Esophagus muscularis mucosa (tissue), 4 donors: ENCODE measurements at places on chromosomes 11 and 22.

- DNase-seq, result no peak
Observed at GRCh38 chr11:106989078-106989455, 29.2 kb downstream of the GUCY1A2 start.

- no peak for DNase-seq
Observed at GRCh38 chr11:74288161-74288560, 23.3 kb downstream of the P4HA3 start.

- DNase-seq, result no peak
Observed at GRCh38 chr11:112128483-112129121, 35.3 kb downstream of the IL18 start.

DNA sequence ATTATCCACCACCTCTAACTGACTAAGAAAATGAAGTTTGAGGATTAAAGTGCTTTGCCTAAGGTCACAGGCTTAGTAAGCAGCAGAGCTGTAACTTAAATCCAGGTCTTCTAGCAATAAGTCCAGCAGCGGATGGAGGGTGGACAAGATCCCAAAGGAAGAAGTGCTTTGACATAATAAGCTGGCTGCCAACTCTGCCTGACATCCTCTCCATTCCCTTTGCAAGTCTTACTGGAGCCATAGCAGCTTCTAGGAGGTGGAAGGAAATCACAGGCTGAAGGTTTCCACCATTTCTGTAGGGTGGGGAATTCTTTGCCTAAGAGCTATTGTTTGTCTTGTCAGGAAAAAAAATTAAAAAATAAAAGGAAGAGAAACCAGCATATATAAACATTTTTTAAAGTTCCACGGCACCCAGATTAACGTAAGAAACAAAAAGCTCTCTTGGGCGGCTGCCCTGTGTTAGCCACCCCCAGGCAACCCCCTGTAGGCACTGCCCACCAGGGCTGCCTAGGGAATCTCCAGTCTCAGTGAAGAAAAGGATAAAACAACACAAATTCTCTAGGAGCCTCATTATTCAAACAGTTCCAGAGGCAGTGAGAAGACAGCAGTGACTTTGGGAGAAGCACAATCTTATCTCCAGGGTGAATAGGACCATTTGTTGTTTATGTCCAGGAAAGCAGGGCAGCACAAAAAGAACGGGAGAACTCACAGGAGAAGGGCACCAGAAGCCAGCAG lies 380.8 kb upstream of the CADM1 start:
- no peak for DNase-seq

DNA sequence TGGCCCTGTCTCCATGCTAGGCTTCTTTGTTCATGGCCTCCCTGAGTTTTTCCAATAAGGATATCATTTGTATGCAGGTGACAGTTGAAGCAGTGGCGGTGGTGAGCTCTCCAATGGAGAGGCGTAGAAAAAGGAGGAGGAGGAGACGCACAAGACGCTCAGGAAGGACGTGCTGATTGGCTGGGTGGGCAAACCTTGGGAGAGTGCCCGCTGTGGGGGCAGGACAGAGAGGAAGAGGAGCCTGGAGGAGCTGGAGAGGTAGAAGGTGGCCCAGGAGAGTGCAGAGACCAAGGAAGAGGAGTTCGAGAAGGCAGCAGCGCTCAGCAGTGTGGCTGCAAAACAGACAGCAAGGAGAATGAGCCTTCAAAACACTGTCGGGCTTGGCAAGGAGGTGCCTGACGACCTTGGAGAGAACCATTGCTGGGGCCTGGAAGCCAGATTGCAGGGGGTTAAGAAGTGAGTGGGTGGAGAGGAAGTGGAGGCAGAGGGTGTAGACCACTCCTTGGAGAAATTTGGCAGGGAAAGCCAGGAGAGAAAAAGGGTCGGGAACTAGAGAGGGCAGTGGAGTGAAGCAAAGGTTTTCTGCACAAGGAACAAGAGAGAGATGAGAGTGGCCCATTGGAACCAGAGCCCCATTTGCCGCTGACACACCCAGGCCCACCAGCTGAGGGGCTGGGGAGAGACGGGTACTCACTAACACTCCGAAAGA lies 7.5 kb downstream of the CLCF1 start:
- DNase-seq, result no peak

- no peak for DNase-seq
Observed at GRCh38 chr11:130359419-130359818, 44.7 kb upstream of the ZBTB44 start.

DNA sequence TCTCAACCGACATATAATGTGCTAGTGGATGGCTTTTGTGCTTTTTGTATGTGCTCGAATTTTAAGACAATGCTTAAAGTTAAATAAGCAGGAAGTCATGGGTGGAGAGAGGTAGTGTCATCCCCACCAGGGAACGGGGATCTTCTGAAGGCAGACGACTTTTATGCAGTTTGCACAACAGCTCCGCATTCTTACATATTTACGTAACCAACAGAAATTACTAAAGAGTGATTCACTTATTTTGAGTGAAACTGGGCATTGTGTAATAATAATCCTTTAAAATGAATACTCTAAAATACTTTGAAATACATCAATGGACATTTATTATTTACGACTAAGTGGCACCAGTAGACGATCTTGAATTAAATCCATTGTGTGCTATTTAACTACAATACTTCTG lies 305.1 kb downstream of the CNTN5 start:
- DNase-seq, result no peak

DNA sequence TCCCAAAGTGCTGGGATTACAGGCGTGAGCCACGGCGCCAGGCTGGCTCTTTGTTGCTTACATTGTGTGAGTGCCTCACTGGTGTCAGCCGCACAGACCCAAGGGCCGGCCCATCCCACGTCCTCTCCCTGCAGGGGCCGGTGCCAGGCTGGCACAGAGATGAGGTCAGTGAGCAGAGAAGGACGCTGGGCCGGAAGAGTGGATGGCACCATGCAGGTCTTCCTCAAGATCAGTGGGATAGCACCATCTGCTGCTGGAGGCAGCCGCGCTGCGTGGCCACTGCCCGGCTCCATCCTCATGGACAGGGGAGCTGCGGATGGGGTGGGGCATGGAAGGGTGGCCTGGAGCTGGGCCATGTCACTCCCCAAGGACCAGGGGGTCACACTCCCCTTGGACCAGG lies 22.0 kb upstream of the FGF4 start:
- DNase-seq, result no peak

DNA sequence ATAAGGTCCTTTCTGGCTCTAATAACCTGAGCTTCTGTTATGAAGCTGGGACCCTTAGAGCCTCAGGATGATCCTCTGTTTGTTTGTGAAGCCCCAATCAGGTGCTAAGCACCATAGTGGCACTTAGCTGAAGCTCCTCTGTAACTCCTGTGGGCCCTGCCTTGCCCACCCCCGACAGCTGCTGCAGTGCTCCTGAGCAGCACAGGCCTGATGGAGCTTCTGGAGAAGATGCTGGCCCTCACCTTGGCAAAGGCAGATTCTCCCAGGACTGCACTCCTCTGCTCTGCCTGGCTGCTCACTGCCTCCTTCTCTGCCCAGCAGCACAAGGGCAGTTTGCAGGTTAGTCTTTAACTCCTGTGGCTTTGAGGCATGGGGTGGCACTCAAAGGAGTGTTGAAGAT lies 19.0 kb upstream of the CCDC134 start:
- DNase-seq, result no peak

DNA sequence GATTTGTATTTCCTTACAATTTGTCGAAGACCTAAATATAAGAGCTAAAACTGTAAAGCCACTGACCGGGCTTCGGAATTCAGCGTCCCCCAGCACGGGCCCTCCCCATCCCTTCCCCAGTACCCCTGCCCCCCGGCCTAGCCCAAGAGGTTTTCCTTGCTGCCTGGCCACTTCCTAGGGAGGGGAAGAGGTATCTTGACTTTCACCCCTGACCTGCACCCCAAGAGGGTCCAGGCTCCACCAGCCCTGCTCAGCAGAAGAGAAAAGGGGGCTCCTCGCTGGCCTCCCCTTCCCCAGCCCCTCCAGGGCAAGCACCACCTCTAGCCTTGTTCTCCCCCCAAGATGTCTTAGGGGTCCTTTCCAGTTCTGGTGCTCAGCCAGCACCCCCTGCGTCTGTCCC lies 26.1 kb upstream of the CARS1 start:
- DNase-seq, result no peak

DNA sequence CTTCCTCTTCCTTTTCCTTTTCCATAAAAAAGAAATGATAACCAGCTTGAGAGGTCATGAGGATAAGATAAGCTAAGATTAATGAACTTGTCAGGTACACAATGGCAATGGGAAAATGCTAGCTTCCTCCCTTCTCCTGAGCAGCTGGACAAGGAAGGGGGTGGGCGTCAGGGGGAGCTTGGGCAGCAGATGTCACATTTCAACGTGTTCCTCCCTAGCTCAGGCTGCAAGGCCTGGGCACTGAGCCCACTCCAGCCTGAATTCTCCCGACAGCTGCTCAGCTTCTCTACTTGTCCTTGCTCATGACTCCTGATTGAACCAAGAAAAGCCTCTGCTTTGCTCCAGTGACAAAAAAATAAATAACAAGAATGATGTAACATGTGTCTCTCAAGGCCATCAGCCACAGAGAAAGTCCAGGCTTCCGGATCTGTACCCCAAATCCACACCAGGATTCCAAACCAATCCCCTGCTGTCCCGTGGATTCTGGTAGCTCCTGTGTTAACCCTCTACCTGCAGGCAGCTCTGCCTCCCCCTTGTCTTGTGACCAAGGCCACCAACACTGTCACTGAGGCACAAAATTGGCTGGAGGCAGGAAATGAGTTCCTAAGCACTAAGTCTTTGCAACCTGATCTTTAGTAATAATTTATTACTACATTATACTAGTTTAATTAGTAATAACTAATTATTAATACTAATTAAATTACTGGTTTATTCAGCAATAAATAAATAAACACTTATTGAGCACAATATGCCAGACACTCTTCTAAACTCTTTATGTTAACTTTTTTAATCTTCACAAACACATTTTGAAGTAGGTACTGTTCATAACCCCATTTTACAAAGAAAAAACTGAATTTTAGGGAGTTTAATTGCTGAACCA lies 146.5 kb downstream of the CCDC34 start:
- DNase-seq, result no peak
